ENCODE measurements at places on chromosomes 11 and 22. TPM values are rescaled to one million over a fixed set of nuclear protein-coding genes. Genes with fewer than 3 reads are reported as not detected.

DNA sequence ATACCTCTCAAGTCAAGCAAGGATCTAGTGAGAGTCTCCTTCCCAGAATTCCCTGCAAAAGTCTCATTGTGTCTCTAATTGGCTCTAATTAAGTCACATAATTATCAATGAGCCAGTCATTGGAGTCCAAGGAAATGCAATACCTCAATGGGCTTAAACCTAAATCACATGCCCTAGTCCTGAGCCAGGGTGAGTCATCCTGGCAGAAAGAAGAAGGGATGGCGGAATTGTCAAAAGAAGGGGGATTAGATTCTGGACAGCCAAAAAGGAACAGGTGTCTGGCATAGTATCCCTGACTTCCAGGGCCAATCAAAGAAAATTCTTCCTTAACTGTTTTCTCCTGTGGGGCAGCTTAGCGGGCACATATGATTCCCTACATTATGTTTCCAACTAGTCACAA lies 25.1 kb upstream of the LDLRAD3 start:
- DNase-seq = no peak
- no peak overlapping the region for H3K4me3 ChIP-seq
- H3K4me1 ChIP-seq = peaks cover 4% of the 10 kb centered on the region
- no peaks in the 10 kb centered on the region for H3K36me3 ChIP-seq
- H3K27ac ChIP-seq = no peak overlapping the region

- peak; percentile 67 for DNase-seq
- H3K27ac ChIP-seq = peak overlapping the region; percentile 71
- H3K4me1 ChIP-seq = peaks cover 18% of the 10 kb centered on the region
- peak overlapping the region; percentile 83 for H3K4me3 ChIP-seq
- peaks cover 10% of the 10 kb centered on the region for H3K36me3 ChIP-seq
- H3K27me3 ChIP-seq = peaks cover 95% of the 10 kb centered on the region
These were observed 6.0 kb downstream of the PAX6 start for GRCh38 chr11:31805037-31805628.

- peaks cover 13% of the 10 kb centered on the region for H3K4me1 ChIP-seq
- peaks cover 4% of the 10 kb centered on the region for H3K36me3 ChIP-seq
- H3K4me3 ChIP-seq = peak overlapping the region; percentile 52
- H3K27me3 ChIP-seq = no peaks in the 10 kb centered on the region
- no peak for DNase-seq
These were observed 8.7 kb upstream of the C1QTNF6 start for GRCh38 chr22:37196539-37197450.

DNA sequence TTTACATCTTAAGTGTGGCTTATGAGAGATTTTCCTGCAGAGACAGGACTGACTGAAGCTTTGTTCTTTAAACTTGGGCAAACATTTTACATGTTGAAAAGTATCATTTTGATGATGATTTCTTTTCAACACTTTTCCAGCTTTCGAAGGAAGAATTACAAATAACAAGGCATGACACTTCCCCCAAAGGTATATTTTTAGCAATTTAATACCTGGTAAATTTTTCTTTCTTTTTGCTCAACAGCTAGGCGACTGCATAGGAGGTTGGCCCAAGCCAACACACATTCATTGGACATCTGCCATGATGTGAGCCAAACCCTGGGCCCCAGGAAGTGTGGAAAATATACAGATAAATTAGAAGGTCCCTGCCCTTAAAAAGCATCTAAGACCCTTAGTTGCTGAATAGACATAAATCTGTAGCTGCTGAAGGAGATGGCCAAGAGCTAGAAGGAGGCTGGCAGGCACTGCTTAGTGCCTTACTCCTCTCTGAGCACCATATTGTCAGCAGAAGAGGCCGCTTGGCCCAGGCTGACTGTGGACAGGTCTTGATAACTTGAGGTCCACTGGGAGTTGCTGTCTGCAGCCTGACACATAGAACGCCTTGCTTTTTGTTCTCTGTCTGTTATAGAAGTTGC lies 53.3 kb upstream of the CD44 start:
- H3K27me3 ChIP-seq = peaks cover 4% of the 10 kb centered on the region
- H3K4me3 ChIP-seq = no peak overlapping the region
- no peak overlapping the region for H3K27ac ChIP-seq
- no peak for DNase-seq

- H3K27me3 ChIP-seq = no peaks in the 10 kb centered on the region
- H3K27ac ChIP-seq = no peak overlapping the region
These were observed 14.9 kb downstream of the NCR3LG1 start for GRCh38 chr11:17366495-17366894.

DNA sequence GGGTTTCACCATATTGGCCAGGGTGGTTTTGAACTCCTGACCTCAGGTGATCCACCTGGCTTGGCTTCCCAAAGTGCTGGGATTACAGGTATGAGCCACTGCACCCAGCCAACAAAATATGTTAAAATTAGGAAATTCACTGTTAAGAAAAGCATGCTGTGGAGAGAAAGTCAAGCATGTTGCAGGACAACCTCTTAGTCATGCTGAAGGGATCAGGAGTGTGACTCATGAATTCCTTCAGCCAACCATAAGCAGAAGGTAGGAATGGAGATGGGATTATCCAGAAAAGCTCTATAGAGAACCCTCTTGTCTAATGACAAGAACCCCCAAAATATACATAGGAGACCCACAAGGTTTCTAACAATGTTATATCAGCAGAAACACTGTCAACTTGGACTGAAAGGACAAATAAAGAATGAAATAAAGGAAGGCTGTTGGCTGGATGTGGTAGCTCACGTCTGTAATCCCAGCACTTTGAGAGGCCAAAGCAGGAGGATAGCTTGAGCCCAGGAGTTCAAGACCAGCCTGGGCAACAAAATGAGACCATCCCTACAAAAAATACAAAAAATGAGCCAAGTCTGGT lies 16.0 kb downstream of the MRTFA start:
- H3K27ac ChIP-seq = peak overlapping the region; percentile 56
- H3K36me3 ChIP-seq = peaks cover 38% of the 10 kb centered on the region
- H3K27me3 ChIP-seq = no peaks in the 10 kb centered on the region
- DNase-seq = no peak
- H3K4me1 ChIP-seq = peaks cover 6% of the 10 kb centered on the region
- H3K4me3 ChIP-seq = no peak overlapping the region

DNA sequence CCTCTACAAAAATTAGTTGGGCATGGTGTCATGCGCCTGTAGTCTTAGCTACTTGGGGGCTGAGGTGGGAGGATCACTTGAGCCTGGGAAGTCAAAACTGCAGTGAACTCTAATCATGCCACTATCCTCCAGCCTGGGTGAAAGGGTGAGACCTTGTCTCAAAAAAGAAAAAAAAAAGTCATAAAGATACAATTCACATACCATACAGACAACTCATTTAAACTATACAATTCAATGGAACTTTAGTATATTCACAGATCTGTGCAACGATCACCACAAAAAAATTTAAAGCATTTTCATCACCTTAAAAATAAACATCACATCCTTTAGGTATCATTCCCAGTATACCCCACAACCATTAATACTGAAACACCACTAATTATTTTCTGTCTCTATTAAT lies 201.2 kb downstream of the PGR start:
- no peaks in the 10 kb centered on the region for H3K27me3 ChIP-seq
- H3K4me3 ChIP-seq = no peak overlapping the region
- H3K36me3 ChIP-seq = no peaks in the 10 kb centered on the region
- no peak overlapping the region for H3K27ac ChIP-seq
- H3K4me1 ChIP-seq = peaks cover 9% of the 10 kb centered on the region

GRCh38 chr22:23178512-23179254 lies 1.6 kb upstream of the BCR start:
- peak overlapping the region; percentile 72 for H3K27ac ChIP-seq
- DNase-seq = peak; percentile 82
- H3K36me3 ChIP-seq = peaks cover 26% of the 10 kb centered on the region
- peaks cover 35% of the 10 kb centered on the region for H3K4me1 ChIP-seq
- peak overlapping the region; percentile 90 for H3K4me3 ChIP-seq

GRCh38 chr22:49623715-49624114 lies 204.0 kb downstream of the BRD1 start:
- DNase-seq = no peak
- H3K27me3 ChIP-seq = peaks cover 42% of the 10 kb centered on the region
- peaks cover 11% of the 10 kb centered on the region for H3K4me1 ChIP-seq
- no peak overlapping the region for H3K4me3 ChIP-seq
- H3K27ac ChIP-seq = no peak overlapping the region
- no peaks in the 10 kb centered on the region for H3K36me3 ChIP-seq

- H3K36me3 ChIP-seq = no peaks in the 10 kb centered on the region
- H3K27ac ChIP-seq = no peak overlapping the region
- H3K4me3 ChIP-seq = no peak overlapping the region
- no peak for DNase-seq
These were observed 102.7 kb upstream of the PARVA start for GRCh38 chr11:12274558-12275197.

GRCh38 chr11:40338739-40339138 lies 1120.7 kb downstream of the LRRC4C start:
- H3K4me1 ChIP-seq = peaks cover 3% of the 10 kb centered on the region
- no peak overlapping the region for H3K4me3 ChIP-seq
- peaks cover 3% of the 10 kb centered on the region for H3K27me3 ChIP-seq
- no peak overlapping the region for H3K27ac ChIP-seq
- DNase-seq = no peak

GRCh38 chr11:110587972-110588371 lies 124.3 kb downstream of the ARHGAP20 start:
- no peaks in the 10 kb centered on the region for H3K27me3 ChIP-seq
- no peak overlapping the region for H3K4me3 ChIP-seq
- no peak for DNase-seq
- no peaks in the 10 kb centered on the region for H3K4me1 ChIP-seq
- H3K36me3 ChIP-seq = peaks cover 4% of the 10 kb centered on the region

GRCh38 chr11:131154351-131154750 lies 216.1 kb upstream of the NTM start:
- no peak overlapping the region for H3K4me3 ChIP-seq
- no peak for DNase-seq
- peaks cover 29% of the 10 kb centered on the region for H3K27me3 ChIP-seq
- H3K36me3 ChIP-seq = no peaks in the 10 kb centered on the region
- H3K4me1 ChIP-seq = peaks cover 16% of the 10 kb centered on the region

- H3K4me1 ChIP-seq = peaks cover 4% of the 10 kb centered on the region
- H3K36me3 ChIP-seq = no peaks in the 10 kb centered on the region
- H3K27me3 ChIP-seq = peaks cover 39% of the 10 kb centered on the region
These were observed 8.7 kb downstream of the PNPLA5 start for GRCh38 chr22:43883012-43883661.

DNA sequence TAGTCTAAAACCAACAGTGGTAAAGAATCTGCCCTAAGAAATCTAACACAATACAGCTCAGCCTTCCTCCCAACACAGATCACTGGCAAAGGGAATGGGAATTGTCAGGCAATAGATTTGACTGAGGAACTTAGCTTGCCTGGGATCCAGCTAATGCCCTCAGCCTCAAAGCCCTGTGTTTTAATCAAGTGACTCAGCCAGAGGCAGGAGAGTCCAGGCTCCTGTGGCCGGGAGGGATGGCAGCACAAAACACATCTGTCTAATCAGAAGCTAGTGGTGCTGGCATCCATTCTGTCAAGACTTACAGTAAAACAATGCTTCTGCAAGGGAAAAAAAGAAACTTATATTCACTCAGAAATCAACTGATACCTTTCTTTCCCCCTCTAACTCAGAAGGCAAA lies 5.6 kb downstream of the SYTL2 start:
- no peak overlapping the region for H3K4me3 ChIP-seq
- peaks cover 8% of the 10 kb centered on the region for H3K27me3 ChIP-seq
- no peak overlapping the region for H3K27ac ChIP-seq
- H3K4me1 ChIP-seq = peaks cover 17% of the 10 kb centered on the region

- H3K4me1 ChIP-seq = peaks cover 11% of the 10 kb centered on the region
- no peak overlapping the region for H3K4me3 ChIP-seq
- no peak overlapping the region for H3K27ac ChIP-seq
- H3K36me3 ChIP-seq = no peaks in the 10 kb centered on the region
These were observed 253.8 kb upstream of the CADM1 start for GRCh38 chr11:115758011-115758410.

DNA sequence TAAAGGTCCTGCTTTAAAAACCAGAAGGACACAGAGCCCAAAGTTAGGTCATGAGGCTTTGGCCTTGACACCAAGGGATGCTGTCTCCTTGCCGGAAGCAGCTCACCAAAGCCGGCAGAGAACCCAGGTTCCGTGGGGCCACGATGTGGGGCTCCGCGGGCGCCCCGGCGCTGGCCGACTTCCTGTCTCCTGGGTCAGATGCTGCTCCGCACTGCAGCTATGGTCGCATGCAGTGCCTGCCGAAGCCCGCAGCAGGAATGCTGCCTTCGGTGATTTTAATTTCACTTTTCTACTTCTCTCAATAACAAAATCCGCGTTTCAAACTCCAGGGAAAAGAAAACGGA lies 454 bp upstream of the OTUB1 start:
- peak overlapping the region; percentile 97 for H3K27ac ChIP-seq
- peak overlapping the region; percentile 100 for H3K4me3 ChIP-seq
- H3K36me3 ChIP-seq = peaks cover 14% of the 10 kb centered on the region
- H3K27me3 ChIP-seq = no peaks in the 10 kb centered on the region

- peaks cover 22% of the 10 kb centered on the region for H3K4me1 ChIP-seq
- peaks cover 7% of the 10 kb centered on the region for H3K27me3 ChIP-seq
These were observed 1.4 kb downstream of the UCP2 start for GRCh38 chr11:73981051-73981805.

The EML3 gene
- total RNA-seq = 76.0 TPM

The FOLR2 gene
- total RNA-seq = not detected

The KCNJ1 gene
- 0.27 TPM for total RNA-seq

The ZNF202 gene
- 20.5 TPM for total RNA-seq

The MAP6 gene
- 4.3 TPM for total RNA-seq

The BACE1 gene
- 26.2 TPM for total RNA-seq

The MS4A6E gene
- not detected for total RNA-seq

The ZMAT5 gene
- 19.2 TPM for total RNA-seq

The IMMP1L gene
- 35.2 TPM for total RNA-seq

The POLA2 gene
- 18.4 TPM for total RNA-seq

The TOMM22 gene
- total RNA-seq = 91.6 TPM

The C11orf42 gene
- not detected for total RNA-seq

The TPST2 gene
- total RNA-seq = 24.3 TPM

The NPAS4 gene
- 0.77 TPM for total RNA-seq

The RASL10A gene
- 1.5 TPM for total RNA-seq

Measured in type B pancreatic cell (in vitro differentiated cells).